Endodermal cell (in vitro differentiated cells): ENCODE measurements at places on chromosomes 2 and 18.

DNA sequence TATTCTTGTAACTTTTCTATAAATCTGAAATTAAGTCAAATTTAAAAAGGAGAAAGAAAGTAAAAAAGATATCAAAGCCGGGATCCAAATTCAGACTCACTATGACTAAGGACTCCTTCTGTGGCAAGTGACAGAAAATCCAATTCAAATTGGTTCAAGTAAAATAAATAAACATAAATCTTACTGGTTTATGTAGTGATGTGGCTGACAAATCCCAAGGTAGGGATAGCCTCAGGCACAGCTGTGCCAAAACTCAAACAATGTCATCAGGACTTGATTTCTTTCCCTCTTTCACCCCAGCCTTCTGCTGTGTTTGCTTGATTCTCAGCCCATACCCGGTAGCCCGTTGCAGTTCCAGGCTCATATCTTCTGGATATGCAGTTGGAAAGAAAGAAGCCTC lies 284.6 kb downstream of the SP3 start:
- DNase-seq: no peak

GRCh38 chr2:218721934-218722333 lies 11.3 kb downstream of the TTLL4 start:
- DNase-seq: no peak

GRCh38 chr18:79429785-79430281 lies 34.1 kb downstream of the NFATC1 start:
- DNase-seq: no peak

DNA sequence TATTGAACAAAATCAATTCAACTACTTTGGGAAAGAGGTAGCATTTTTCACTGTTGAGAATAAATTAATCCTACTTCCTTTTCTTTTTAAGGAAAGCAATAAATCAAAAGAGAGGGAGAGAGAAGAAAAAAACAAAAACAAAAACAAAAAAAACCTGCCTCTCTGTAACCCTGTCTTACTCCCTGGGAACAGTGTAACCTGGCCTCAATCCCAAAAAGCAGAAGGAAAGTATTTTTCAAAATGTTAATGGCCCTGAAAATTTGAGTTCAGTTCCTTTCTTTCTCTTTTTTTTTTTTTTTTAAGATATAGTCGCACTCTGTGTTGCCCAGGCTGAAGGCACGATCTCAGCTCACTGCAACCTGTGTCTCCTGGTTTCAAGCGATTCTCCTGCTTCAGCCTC lies 35.9 kb downstream of the RHOB start:
- no peak for DNase-seq

DNA sequence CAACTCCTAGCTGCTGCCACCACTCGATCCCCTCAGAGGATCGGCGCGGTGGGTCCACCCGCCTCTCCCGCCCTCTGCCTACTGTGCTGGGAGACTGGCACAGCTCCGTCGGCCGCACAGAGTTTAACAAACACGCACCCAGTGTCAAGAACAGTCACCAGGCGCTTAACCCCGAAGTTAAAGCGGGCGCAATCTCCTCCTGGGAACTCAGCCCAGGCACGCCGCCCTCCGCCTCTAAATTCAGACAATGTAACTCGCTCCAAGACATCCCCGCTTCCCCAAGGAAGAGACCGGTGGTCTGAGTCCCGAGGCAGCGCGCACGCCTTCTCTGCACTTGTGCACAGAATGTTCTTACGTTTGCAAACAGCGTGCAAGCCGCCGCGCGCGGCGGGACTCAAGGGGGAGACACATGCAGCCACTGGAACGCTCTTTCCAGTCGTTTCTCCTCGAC lies 533 bp downstream of the CXCR4 start:
- DNase-seq: peak; percentile 79

DNA sequence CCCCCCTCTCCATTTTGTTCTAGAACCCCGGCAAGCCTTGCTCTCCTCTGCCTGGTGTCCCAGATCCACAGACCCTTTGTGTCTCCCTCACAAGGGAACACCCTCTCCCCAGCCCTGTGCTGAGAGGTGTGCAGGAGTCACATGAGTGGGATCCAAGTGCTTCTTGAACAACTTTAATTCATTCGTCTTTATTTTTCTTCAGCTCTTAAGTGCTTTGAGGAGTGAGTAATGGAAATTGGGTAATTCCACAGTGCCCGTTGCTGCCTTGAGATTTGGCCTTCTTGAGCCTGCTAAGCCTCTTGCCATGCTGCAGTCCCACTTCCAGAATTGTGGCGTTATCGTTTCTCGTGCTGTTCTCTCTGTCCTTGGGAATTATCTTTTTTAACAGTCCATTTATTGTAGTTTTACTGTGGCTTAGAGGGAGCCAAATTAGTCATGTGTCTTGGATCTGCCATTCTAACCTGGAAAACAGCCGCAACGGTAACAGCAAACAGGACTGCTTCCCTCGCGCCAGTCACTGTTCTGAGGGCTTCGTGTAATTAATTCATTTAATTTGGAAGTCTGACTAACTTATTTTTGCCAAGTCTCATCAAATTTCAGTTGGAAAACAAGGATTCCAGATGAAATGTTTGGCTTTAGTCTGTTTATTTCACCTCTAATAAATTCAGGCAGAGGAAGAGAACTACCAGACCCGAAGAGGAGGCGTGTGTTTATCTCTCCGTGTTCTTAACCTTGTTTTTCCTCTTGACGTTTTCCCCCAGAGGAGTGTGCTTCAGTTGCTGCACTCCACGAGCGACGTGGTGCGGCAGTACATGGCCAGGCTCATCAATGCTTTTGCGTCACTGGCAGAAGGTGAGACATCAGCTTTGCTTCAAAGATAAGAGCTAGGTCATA lies 72.0 kb downstream of the ARMC9 start:
- no peak for DNase-seq

DNA sequence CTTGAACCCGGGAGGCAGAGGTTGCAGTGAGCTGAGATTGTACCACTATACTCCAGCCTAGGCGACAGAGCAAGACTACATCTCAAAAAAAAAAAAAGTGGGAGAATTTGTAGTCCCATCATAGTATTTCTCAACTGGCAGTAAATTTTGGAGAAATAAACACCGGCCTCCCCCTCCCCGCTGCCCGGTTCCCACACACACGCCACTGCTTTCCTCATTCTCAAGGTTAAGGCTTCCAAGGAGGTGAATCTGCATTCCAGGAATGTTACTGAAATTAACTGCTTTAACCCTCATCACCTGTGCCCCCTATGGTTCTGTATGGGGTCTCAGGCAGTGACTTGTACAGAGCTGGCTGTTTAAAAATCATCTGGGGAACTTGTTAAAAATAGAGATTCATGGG lies 49.9 kb downstream of the MRPL35 start:
- peak; percentile 45 for DNase-seq

DNA sequence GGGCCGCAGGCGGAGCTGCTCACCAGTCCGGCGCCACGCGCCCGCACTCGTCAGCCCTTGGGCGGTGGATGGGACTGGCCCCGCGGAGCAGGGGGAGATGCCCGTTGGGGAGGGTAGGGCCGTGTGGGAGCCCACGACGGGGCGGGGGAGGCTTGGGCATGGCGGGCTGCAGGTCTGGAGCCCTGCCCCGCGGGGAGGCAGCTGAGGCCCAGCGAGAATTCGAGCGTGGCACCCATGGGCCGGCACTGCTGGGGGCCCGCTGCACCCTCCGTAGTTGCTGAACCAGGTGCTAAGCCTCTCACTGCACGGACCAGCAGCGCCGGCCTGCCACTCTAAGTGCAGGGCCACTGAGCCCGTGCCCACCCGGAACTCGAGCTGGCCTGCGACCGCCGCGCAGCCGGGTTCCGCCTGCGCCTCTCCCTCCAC lies 182.4 kb upstream of the ERBB4 start:
- no peak for DNase-seq

DNA sequence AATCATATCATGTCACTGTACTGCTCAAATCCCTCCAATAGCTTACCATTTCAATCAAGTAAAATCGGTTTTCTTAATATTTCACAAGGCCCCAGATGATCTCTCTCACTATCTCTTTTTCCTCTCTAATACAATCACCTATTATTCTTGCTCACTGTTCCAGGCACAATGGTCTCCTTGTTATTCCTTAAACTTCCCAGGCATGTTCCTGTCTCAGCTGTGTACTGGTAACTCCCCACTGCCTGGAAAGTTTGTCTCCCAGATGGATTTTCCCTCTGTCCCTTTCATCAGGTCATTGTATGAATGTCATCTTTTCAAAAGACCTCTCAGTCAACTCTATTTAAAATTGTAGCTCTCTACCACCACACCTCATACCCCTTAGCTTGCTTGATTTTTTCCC lies 30.7 kb upstream of the FANCL start:
- DNase-seq: no peak

- no peak for DNase-seq
Observed at GRCh38 chr2:62046141-62046540, 140.7 kb downstream of the COMMD1 start.

- no peak for DNase-seq
Observed at GRCh38 chr2:46510598-46511177, 31.3 kb downstream of the TMEM247 start.

- DNase-seq: peak; percentile 60
Observed at GRCh38 chr18:51196118-51196810, 1.2 kb downstream of the MEX3C start.

GRCh38 chr2:20580690-20581437 lies 70.0 kb downstream of the HS1BP3 start:
- DNase-seq: no peak

DNA sequence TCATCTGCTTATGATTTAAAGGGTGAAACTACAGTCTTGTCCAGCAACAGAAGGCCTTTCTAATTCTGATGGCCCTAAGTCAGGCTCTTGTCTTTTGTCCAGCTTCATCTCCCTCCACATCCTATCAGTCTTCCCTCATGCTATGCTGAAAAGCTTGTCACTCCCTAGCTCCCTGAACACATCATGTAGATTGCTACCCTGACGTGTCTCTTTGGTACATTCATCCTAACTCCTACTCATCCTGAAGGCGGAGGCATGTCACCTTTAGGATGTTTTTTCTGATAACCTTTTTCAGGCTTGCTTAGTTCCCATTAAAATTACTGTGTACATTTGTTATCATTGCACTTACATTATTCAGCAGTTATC lies 78.4 kb upstream of the ARL5A start:
- DNase-seq: no peak

- no peak for DNase-seq
Observed at GRCh38 chr18:63155910-63156773, 163.4 kb downstream of the BCL2 start.

- no peak for DNase-seq
Observed at GRCh38 chr2:218776488-218776887, 5.5 kb upstream of the CYP27A1 start.

DNA sequence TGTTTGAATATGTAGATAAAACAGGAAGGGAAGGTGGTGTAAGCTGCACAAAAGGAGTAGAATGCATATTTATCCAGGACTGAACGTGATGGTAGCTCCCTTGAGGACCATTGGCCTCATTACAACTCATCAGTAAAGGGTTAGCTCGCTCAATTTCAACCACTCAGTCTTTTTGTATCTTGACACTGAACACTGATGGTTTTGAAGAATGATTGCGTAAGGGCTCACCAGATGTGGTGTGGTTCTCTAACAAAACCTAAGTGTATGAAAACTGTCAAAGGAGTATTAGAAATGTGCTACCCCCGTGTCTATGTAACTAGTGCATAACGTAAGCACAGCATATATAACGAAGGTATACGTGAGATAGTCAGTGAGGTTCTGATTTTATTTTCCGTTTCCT lies 272.4 kb upstream of the THSD7B start:
- DNase-seq: no peak

DNA sequence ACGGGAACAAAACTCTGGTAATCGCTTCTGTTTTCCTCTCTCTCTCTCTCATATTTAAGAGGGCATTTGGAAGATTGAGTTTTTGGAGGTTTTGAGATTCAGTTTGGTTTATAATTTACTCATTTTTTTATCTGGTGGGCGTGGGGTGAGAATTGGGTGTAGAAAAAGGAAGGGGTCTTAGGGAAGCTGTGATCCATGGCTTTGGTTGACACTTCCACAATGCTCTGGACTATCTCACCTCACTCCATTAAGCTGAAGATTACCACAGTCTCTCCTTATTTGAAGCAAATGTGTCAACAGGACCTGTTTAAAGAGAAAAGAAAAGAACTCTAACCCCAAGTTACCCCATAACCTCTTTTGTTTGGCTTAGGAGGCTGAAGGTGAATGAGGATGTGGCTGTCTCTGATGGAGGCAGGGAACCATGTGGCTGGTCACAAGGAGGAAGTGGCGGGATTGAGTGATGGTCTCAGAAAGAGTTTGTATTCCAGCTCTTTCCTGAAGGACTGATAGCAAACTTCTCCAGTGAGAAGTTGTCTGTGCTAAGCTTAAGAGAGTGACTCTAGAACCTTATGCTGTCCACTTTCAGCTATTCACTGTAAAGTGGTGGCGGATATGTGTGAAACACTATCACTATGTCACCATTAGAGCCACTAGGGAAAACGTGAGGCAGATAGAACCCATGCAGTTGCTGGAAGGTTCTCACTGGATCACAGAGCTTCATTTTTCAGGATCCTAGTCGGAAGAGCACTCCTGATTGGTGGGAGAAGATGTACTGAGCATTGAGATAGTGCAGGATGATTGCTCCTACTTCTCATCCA lies 934 bp downstream of the ZNF804A start:
- peak; percentile 54 for DNase-seq

DNA sequence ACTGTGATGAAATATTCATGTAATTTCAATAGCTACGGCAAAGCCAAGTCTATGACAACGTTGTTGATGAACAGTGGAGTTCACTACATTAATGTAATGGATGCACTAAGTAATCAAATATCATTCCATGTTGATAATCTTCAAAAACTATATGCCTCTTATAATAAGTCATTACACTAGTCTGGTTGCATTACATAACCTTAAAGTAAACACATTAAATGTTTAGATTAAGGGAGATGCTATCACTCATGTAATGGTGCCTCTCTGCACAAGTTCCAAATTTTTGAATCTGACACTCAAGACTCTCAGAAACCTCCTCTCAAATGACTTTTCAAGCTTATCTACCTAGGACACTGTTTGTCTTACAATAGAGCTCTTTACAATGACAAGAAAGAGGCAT lies 35.4 kb downstream of the PIEZO2 start:
- no peak for DNase-seq

GRCh38 chr2:237885931-237886684 lies 26.7 kb downstream of the RAMP1 start:
- DNase-seq: peak; percentile 46

- DNase-seq: peak; percentile 72
Observed at GRCh38 chr2:126657148-126657635, 1.2 kb downstream of the GYPC start.

DNA sequence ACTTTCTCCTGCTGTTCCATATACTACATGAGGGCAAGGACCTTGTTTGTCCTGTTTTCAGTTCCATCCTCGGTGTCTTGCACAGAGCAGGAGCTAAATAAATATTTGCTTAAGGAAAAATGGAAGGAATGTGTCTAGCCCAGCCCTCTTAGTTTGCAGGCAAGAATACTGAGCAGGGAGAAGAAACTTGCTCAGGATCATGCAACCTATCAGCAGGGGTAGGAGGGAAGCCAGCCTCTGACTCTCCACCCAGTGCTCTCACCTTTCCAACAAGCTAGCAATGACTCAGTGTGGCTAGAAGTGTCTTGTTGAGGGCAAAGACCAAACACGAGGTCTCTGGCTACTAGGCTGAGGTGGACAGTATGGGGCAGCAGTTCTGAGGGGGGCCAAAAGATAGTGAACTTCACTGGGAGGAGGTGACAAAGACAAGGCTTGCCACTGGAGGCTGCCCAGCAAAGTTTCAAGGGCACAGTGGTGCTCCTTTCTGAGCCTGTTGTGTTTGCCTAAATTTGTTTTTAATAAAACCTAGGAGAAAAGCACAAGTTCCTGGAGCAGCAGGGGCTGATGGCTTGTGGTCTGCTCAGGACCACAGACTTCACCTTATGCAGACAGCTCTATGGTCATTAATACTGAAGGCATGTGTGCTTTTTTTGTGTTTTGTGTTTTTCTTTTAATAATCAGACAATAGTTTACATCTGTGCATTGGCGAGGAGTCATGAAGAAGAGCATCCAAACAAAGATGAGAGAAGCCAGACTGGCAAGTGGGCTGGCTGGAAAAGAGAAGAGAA lies 49.1 kb upstream of the CTAGE1 start:
- no peak for DNase-seq
